NCI-H1417 (cell line): ENCODE measurements at places on chromosomes 7 and 10.

DNA sequence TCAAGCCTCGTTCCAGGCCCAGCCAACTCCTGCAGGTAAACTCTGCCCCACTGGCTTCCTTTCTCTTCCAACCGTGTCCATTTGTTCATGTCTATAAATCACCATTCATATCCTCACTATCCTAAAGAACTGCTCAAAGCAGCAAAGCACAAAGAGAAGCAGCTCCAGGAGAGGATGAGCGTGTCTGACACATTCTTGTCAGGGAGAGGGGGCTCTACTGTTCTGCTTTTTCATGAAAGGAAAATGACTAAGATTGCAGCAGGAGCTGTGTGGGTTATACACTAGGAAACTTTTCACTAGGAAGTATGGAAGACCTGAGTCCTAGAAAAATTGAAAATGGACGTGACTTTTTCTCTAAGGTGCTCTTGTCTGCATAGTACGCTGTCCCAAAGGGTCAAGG, 16.7 kb downstream of the AGFG2 start:
- DNase-seq: no peak

DNA sequence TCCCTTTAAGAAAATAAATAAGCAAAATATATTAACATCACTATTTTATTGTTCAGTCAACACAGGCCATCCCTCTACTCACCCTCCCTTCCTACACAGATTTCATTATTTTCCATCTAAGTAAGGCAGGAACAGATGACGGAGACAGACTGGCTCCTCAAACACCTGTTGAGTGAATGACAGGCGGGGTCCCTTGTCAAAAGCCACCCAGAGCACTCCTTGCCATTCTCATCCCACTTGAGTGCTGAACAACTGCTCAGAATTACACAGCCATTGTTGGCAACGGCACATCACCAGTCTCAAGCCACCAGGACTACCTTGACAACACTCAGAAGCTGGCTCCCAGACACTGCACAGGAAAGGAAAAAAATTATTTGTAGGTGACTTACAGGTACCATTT, 3.3 kb downstream of the GRB10 start:
- DNase-seq: no peak

GRCh38 chr7:131109011-131109758, 218.5 kb upstream of the MKLN1 start:
- DNase-seq: peak; percentile 46

GRCh38 chr7:116770941-116771340, 91.4 kb upstream of the CAPZA2 start:
- DNase-seq: no peak

- DNase-seq: no peak
Measured at GRCh38 chr10:96212911-96213310, 58.5 kb downstream of the BLNK start.

- no peak for DNase-seq
Measured at GRCh38 chr7:20064181-20064970, 152.8 kb downstream of the MACC1 start.

GRCh38 chr10:23293145-23293724, 51.4 kb downstream of the C10orf67 start:
- peak; percentile 56 for DNase-seq
